Activated CD8-positive, alpha-beta memory T cell treated with anti-CD3 and anti-CD28 coated beads for 24 hours (primary cell): ENCODE measurements at places on chromosomes 5 and 9.

GRCh38 chr9:112848316-112849151 is 42.1 kb downstream of the SLC46A2 start:
- DNase-seq: no peak

- DNase-seq: peak; percentile 65
Measured at GRCh38 chr5:159458217-159458711, 128.0 kb upstream of the IL12B start.

- no peak for DNase-seq
Measured at GRCh38 chr5:74647096-74647495, 6.6 kb upstream of the ENC1 start.

DNA sequence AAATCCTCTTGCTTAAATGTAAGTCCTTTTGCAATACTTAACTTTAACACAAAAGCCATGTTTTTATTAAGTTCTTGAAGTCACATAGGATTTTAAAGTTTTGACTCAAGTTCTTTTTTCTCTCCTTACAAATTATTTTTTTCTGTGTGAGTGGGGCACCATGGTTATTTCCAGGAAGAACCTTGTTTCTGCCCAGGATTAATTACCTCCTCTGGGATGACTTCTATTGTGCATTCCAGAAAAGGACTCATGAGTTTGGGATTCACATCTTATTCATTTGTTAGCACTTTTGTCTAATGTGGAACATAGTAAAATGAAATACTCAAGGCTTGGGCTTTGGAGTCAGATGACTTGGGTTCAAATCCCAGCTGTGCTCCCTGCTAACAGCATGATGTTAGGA is 421.4 kb upstream of the WWC1 start:
- no peak for DNase-seq

DNA sequence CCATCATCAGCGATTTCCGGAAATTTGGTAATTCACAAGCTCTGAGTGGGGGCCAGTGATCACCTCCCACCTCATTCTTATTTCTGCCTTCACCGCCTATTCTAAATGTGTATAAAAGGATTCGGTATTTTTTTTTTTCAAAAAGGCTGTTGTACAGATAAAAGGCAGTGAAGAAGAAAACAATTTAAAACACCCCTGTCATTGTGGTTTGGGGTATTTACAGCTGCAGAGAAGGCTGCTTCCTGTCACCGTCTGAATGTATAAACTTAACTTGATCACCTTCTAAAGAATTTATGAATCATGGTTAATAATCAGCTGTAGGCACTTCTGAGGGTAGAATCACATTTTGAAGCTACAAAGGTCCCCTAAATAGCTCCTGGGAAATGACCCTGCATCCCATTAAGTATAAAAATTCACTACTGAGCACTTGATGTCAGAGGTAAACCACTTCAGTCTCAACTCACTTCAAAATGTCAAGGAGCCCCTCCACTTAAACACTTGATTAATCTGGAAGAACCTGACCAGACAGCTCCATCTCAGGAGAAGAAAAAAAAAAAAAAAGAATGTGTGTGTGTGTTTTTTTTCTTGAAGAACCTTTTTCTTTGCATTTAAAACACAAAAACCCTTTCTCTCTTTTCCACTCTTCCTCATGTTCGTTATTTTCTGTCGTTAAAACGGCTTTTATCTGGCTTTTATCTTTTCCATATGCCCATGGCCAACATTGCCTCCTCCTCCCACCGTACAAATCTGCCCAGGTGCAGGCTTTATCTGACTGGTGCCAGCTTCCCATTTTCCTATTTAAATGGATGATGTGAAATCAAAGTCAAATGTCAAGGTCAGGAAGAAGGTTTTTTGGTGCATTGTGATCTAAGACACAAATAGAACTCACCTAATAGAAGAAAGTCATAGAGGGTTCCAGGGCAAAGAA is 291.2 kb downstream of the IRX1 start:
- no peak for DNase-seq

GRCh38 chr5:88889189-88890069 is 6.4 kb upstream of the MEF2C start:
- peak; percentile 56 for DNase-seq

DNA sequence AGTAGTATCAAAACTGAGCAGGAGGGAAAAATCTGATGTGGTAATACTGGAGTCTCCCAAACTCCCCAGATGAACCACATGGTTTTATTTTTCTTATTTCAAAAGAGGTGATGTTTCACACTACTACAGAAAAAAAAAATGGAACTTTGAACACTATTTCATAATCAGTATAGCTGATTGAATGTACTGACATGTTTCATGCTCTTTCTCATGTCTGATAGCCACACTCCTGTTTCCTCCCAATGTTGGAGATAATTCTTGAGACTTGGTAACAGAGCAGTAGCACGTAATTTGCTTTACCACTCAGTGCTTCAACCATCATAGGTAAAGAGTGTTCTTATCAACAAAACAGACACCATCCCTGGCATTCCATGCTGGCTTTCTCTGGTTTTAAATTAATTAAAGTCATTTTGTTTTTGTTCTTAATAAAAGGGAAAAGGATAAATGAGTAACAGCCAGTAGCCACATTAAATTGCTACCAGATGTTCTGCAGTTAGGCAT is 85.2 kb downstream of the MUSK start:
- DNase-seq: no peak

GRCh38 chr9:24614070-24614469 is 68.4 kb upstream of the IZUMO3 start:
- DNase-seq: no peak

DNA sequence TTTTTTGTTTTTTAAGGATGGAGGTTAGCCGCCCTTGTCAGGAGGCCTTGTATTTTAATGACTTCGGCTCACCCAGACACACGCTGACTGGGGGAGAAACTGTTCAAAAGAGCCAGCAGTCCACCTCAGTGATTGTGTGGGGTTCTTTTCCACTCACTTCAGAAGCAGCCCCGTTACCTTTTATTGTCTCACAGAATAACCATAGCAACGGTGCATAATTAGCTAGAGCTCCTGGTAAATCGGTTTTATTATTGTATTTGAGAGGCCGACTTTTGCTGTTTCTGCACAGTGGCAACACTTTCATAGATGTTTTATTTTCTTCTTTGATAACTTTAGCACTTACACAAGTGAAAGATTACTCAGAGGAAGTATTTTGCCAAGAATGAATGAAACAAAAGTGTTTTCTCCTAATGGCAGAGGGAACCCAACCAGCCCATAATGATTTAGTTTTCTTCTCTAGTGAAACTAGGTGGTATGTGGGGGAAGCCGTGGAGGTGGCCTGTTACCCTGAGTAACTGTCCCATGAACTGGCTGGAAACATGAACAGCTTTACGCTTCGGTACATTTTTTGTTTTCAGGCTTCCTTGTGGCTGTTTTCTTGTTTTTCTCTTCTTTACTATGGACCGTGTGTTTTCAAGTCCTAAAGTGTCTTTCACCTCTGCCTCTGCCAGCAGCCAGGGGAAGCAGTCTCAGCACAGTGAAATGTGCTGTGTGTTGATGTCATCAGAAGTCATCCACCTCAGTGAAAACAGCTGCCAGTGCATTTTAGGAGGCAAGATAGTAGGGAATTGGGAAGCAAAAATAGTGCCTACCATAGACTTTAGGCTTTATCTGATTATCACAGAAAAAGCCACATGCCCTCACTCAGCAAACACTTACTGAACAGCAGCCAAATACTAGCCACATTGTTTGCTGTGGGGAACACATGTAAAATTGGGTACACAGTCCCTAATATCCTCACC is 414.7 kb downstream of the KDM4C start:
- no peak for DNase-seq
